ENCODE measurements at places on chromosomes 7 and 10.

- DNase-seq = no peak
These were observed 59.9 kb upstream of the DNAJB6 start for GRCh38 chr7:157276731-157277562.

GRCh38 chr7:149666360-149666945 lies 106.9 kb downstream of the ZNF467 start:
- DNase-seq = no peak

DNA sequence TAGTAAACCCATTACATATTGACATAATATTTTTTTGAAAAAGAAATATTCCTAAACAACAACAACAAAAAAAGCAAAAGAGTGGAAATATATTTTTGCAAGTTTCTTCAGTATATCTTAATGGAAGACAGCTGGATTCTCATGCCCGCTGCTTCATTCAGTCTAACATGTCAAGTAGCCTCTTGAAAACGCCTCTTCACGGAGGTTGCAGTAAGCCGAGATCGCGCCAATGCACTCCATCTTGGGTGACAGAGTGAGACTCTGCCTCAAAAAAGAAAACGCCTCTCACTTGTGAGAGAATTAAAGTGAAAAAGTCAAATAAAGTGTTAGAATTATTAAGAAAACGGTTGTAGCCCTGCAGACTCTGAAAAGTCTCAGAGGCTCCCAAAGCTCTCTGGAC lies 1.3 kb downstream of the CUTC start:
- DNase-seq = no peak

DNA sequence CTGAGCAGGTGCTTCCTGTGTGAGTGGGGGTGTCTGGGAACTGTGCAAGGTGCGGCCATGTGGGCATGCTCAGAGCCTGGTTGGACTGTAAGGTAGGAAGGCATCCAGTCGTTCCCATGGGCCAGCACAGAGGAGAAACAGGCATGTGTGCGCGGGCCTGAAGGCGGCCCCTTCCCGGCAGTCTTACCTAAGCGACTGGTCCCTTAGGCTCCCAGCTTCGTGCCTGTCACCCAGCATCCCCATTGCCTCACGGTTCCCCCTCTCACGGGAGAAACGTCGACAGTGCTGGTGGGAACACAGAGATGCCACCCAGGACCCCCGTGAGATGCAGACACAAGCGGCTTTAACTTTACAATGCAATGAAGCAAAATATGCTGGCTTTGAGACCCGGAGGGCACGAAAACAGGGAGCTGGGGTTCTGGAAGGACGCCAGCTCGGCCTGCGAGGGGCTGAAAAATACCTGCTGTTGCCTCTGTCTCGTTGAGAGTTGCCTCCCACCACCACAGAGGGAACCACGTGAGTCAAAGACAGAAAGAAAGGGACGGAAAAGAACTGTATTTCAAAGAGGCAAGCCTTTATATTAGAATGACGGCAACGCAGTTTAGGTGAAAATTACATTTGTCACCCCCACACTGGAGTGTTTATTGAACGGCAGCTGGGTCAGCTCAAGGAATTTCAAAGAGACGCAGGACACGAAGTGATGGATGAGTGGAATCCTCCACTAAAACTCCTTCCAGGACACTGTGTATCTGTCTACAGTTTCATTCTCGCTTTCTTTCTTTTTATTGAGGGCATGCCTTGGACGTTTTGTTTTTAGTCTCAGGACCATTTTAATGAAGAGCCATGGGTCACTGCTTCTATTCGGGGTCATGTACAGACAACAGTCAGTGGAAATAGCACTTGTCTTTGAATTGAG lies 128.4 kb downstream of the DNAJB6 start:
- DNase-seq = peak; percentile 10

DNA sequence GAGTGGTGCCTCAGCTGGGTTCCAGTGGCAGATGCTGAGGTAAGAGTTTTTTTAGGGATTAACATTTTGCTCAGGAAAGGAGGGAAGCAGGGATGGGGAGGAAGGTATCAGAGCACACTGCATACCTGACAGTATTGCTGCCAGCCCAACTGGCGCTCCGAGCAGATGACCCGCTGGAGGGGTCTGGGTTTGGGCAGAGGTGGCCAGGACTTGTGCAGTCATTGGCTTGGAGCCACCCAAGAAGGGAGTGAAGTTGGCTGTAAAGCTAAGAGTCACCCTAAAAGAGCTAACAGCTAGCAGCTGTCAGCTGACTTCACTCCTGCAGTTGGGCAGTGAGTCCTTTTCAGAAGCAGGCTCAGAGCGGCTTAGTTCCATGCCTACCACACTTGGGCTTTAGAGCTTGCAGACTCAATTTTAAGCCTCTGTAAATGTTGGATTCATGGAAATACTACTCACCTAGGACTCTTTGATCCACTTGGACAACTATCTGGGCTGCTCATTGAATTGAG lies 5.8 kb upstream of the ARHGAP22 start:
- DNase-seq = no peak
